ENCODE measurements at places on chromosomes 3 and 15.
A peak's percentile ranks its signal among the peaks of the same experiment; 100 is the strongest.

DNA sequence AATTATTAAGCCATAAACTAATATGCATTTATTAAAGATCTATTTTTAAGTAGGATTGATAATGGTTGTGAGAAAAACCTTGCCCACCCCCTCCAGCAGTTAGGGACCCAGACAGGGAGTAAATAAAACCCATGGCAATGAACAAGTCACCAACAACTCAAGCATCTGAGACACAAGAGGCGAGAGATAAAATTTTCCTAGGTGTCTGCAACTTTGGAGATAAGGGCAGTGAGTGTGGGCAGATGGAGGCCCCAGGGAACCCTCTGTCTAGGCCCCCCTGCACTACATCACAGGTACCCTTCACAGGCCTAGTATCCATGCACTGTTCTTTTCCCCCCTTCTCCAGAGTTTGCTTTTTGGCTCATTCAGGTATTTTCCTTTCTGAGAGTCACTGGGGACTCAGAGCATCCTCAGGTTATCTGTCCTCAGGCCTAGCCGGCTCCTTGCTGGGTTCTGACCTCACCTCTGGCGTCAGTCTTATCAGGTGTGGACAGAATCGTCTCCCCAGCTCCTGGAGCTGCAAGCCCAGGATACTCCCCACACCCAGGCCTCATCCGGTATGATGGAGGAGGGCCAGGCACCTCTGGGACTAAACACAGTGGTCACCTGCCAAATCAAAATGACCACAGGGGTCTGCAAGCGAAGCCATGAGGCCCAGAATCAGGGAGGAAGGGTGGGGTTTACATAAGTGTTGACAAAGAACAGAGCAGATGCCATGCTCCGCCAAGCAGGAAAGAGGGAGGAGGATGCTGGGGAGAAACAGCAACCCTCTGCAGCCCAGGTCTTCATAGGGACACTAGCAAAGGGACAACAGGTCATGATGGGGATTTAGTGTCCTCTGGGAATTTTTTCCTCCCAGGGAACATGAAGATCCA, 50.4 kb downstream of the CCNL1 start:
- DNase-seq, result no peak

DNA sequence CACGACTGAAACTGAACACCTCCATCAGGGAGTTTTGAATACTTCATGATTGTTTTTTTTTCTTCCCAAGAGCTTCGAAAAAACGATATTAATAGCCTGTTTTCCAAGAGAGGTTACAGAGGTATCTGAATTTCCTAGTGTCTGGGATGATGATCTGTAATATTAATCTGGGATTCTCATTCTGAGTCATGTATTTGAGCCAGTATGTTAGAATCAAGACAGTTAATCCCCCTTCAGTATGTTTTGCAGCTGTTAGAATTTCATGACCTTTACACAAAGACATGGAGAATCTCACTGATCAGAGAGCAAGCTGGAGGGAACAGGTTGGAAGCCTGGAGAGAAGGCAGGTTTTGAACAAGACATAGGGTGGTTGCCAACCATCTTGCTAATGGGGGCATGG, 234.5 kb upstream of the GAP43 start:
- DNase-seq, result no peak

DNA sequence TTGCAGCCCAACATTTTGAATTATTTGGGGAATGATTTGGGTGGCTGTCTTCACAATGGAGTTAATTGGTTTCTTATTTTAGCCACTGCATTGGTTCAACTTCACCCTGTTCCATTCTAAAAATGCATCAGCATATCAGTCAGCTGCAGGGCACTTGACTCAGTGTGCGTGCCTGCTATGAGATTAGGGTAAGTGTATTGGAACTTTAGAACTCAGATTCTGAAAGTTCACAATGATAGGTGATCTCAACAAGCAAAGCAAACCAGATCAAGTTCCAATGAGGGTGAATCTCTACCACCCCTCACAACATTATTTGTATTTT, 265.0 kb downstream of the ZPLD1 start:
- DNase-seq, result no peak

GRCh38 chr3:67551361-67552016, 102.9 kb downstream of the SUCLG2 start:
- no peak for DNase-seq

DNA sequence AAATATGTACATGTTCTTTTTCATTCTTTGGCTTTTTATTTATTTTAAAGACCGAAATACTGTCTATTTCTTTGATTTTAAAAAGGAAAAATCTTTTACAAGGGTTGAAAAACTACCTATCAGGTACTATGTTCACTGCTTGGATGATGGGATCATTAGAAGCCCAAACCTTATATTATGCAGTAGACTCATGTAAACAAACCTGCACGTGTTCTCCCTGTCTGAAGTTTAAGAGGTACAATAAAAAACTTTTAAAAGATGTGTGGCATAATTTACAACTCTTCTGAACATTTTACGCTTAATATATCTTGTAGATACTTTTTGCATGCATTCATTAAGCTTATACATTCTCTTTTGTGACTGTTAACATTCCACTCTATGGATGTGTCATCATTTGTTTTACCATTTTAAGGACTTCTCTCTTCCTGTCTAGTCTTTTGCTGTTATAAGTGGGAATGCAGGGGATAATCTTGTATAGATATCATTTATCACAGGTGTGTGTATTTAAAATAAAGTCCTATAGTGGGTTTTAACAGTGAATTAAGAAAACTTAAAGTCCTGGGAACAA, 6.2 kb downstream of the MGA start:
- DNase-seq, result no peak

DNA sequence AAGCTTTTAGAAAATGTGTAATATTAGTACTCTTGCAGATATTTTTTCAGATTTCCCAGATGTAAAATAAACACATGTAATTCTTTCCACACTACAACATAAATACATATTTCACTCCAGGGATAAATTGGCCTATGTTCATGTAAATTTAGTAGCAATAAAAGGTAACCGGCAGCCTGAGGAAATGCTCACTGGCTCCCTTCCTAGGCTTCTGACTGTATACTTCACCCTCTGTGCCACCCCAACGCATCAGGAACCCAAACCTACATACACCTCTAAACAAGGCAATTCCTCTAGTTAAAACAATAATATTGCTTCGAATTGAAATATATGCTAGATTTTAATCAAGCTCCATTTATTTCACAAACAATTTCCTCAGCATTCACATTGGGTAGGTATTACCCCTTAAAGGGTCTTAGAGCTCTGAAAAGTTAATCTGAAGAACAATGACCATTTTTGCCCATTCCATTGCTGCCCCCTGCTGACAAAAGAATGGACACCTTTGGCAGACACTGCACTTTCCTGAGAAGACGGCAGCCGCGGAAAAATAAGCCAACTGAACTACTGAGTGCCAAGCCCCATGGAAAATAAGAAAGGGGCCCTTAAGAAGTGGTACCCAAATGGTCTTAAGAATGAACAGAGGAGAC, 212.5 kb downstream of the OSBPL10 start:
- peak; percentile 22 for DNase-seq

DNA sequence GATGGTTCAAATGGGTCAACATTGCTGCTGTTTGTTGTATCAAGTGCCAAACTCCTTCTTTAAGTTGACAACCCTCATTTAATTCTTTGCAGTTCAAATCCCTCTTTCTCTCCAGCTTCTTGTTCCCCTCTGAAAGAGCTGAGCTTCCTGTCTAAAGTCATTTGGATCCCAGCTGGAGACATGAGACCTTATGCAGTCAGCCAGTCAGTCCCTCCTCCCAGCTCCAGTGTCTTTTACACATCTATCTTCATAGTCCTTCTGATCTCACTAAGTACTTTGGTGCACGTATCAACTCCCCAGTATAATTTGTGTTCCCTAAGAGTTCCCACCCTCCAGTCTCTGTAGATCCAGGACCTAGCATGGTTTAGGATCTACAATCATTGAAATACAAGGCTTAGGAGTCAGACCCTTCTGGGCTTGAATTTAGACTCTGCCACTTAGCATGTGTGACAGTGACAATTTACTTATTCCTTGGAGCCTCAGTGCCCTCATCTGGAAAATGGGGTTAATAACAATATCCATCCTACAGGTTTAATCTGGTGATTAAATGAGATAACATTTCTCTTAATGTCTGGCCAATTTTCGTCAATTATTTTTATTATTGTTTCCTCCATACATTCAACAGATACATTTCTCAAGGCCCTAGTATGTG, 102.8 kb upstream of the SEMA6D start:
- DNase-seq, result no peak

DNA sequence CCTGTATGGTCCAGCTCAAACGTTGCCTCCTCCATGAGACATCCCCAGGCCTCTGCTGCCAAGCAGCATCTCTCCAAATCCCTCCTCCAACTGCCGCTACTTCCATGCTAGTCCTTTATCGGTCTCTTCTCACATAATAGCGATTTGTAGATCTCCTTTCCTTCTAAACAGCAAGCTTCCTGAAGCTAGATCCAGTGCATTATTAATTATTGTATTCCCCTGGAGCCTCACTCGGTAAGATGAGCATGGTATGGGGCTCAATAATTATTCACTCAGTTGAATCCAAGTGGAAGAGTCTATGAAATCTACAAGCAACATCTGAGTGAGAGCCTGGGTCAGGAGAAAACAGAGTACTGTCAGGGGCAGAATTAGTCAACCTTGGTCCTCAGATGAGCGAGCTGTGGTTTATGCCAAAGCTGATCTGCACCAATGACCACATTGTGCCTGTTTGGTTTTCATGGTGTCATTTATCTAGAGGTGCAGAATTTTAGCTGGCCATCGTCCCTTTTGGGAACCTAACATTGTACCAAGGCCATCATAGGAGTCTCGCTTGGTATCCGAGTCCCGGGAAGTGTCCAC, 93.8 kb upstream of the UBE2E1 start:
- no peak for DNase-seq

DNA sequence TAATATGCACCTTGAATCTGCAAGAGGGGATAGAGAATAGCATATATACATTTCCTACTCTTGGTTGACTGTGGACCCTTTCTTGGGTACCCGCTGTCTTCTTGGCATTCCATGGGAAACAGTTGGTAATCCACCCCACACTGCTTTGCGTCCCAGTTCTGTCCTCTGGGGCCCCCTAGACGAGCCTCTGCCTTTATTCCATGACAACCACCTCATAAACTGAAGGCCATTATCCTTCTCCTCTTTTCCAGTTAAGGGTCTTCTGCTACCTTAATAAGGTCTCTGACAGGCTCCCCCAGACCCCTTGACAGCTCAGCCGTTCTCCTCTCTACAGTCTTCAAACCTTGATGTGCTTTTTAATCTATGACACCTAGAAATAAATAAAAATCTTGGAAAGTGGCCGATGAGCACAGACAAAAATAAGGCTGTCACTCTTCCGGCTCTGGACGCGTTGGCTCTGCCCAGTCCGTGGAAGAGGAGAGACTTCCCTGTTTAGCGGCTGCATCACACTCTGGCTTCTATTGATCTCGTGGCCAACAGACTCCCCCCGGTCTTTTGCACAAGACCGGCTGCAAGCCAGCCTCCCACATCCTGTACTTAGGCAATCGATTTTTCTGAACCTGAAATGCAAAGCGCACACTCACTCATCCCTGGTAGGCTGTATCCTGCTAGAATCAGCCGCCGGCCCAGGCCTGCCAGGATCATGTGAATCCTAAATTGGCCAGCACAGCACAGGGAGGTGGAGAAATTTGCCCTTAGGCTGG, 251.0 kb upstream of the TLE3 start:
- no peak for DNase-seq

DNA sequence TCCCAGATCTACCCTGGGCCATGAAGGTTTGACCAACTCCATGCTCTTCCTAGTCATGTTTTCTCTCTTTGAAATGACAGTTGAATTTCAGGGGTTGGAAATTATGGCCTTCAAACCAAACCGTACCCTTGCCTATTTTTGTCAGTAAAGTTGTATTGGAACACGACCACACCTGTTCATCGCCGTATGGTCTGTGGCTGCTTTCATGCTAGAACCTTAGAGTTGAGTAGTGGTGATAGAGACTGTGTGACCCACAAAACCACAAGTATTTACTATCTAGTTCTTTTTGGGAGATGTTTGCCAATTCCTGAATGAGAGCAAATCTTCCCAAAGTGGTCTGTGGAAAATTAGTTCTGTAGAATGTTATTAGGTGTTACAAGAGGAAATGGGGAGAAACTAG, 24.0 kb upstream of the STARD5 start:
- DNase-seq, result no peak

GRCh38 chr3:197718891-197719290, 17.8 kb downstream of the RUBCN start:
- no peak for DNase-seq

DNA sequence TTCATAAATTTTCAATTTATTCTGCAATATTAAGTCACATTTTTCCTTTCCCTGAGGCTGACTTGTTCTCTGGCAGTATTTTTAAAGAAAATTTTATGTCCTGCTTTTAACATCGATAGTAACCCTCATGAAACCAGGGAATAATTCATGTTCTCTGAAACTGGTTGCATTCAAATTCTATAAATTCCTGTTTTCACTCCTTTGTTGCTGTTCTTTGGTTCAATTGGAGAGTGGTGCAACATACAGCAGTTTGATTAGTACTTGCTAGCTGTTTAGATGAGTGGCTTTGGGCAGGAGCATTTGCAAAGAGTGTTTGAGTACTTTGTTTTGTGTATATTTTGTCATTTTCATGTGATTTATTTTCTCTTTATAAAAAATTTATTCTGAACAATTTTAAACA, 19.2 kb downstream of the ZIC1 start:
- DNase-seq, result no peak

- no peak for DNase-seq
These were observed 6.7 kb upstream of the PSTPIP1 start for GRCh38 chr15:76987896-76988860.

DNA sequence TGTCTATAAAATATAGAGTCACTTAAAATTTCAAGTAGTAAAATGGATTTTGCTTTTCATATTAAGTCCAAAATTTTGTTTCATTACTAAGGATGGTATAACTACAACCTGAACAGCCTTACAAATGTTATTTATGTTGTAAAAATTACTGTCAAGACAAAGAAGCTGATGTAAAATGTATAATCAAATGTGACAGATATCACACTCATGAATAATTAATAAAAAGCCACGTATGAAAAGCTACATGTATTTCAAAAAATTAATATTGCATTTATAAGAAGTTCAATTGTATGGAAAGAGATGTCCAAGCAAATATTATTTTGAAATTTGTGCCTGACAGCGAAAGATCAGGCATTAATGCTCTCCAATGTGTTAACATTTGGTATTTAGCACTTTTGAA, 48.9 kb downstream of the KBTBD8 start:
- DNase-seq, result no peak

GRCh38 chr3:169539856-169540255, 123.7 kb downstream of the MECOM start:
- no peak for DNase-seq

- no peak for DNase-seq
These were observed 164.1 kb upstream of the SLC2A2 start for GRCh38 chr3:171190668-171191067.

DNA sequence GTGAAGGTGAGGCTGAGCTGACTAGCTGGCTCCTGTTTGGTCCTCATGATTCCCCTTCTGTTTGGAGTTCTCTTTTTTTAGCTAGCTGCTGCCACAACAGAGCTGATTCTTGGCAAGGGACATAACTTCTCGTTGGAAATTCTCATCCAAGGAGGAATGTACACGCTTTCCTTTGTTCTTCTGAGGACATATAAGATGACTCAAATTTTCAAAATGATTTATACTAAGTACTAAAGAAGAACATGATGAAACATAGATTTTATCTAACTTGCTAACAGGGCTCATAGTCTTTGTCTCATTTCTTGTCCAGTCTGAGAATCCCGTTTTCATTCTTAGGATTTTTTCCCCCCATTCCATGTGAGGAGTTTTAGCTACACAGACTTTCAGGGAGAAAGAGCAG, 2.9 kb upstream of the TFG start:
- DNase-seq, result no peak

GRCh38 chr3:196774191-196774820, 34.6 kb downstream of the PAK2 start:
- no peak for DNase-seq

- no peak for DNase-seq
These were observed 17.1 kb downstream of the RTP4 start for GRCh38 chr3:187385296-187385695.
